KBM-7 (cell line): ENCODE measurements at places on chromosomes 1 and 21.

GRCh38 chr1:156124557-156125483 lies 10.3 kb downstream of the LMNA start:
- peak; percentile 82 for DNase-seq

GRCh38 chr1:205576805-205577761 lies 54.7 kb downstream of the ELK4 start:
- DNase-seq = no peak

GRCh38 chr1:206969090-206969489 lies 1.2 kb downstream of the FCAMR start:
- no peak for DNase-seq

DNA sequence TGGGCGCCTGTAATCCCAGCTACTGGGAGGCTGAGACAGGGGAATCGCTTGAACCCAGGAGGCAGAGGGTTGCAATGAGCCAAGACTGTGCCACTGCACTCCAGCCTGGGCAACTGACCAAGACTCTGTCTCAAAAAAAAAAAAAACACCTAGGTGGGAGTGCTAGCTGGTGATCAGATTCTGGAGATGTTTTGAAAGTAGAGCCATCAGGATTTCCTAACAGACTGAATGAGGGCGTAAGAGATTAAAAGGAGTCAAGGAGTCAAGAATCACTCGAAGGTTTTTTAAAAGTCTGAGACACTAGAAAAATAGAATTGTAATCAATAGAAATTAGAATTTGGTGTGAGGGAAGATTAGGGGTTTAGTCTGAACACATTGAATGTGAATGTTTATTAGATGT lies 73.8 kb downstream of the HSF2BP start:
- no peak for DNase-seq

GRCh38 chr21:42929969-42930368 lies 4.5 kb upstream of the ERVH48-1 start:
- DNase-seq = no peak

DNA sequence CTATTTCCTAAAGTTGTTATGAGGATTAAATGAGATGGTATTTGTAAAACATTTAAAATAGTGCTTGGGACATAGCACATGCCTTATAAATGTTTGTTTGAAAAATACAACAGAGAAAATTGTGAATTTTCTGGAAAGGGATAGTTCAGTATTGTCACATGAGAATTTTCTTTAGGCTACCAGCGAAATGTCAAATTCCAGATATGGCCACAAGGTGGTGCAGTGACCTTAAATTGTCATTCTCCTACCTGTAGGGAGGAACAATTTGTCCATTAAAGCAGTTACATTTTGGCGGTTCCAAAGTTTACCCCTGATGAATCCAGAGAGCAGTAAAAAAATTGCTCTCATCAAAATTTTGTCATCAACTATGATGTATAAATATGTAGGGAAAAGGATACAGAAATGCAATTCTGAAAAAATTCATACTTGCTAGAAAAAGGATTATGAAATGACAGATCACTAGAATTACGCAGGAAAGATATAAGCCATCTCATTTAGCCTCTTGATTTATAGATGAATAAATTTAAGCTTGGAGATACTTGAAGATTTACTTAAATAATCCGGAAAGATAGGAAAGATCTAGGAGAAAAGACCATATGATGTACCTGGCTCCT lies 50.2 kb upstream of the TSHB start:
- DNase-seq = peak; percentile 68

GRCh38 chr1:193661385-193661784 lies 475.0 kb upstream of the B3GALT2 start:
- no peak for DNase-seq

- no peak for DNase-seq
These were observed 115.0 kb upstream of the SMYD2 start for GRCh38 chr1:214165850-214166374.

DNA sequence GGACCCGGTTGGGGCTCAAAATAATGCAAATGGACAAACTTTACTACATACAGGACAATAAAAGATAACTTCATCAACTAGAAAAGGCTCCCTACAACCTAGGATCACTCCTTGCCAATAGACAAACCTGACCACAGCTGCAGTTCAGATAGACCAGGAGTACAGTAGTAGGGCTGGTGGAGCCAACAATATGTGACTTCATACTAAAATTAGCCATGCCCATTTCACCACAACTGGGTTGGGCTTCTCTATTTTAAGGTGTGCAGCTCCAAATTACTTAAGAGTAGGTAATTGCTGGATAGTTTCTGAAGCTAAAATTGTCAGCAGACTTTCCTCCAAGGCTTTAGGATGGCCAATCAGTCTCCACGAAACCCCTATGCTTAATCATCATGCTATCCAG lies 3.9 kb downstream of the DENND1B start:
- DNase-seq = no peak

- no peak for DNase-seq
These were observed 76.9 kb upstream of the KAZN start for GRCh38 chr1:14521622-14522021.

DNA sequence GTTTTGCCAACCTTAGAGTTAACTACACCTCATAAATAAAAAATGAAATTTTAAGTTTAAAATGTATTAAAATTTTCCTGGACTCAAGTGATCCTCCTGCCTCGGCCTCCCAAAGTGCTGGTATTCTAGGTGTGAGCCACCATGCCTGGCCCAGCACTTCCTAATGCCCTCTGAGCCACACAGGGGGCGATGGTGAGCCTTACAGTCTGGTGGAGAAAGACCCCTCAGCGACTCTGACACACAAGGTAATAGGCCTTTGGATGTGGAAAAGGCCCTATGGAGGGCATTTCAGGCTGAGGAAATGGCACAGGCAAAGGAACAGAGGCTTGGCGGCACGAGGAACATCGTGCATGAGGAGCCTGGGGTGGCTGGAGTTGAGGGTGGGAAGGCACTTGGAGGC lies 6.7 kb downstream of the CITED4 start:
- peak; percentile 30 for DNase-seq

DNA sequence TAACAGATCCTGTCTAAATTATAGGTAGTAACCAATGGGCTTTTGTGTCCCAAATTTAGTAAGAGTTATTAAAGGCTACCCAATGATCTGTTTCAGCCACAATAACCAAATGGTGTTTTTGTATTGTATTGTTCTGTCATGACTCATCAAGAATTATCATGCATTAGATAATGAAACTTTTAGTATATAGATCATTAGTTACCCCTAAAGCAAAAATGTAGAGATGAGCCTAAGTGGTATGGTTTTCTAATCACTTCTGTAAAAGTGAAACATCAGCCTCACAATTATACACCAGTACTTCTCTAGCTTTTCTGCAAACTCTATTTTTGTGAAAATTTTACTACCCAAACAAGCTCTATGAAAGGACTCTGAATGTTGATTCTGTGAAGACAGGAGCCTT lies 71.4 kb downstream of the LRRC7 start:
- no peak for DNase-seq

DNA sequence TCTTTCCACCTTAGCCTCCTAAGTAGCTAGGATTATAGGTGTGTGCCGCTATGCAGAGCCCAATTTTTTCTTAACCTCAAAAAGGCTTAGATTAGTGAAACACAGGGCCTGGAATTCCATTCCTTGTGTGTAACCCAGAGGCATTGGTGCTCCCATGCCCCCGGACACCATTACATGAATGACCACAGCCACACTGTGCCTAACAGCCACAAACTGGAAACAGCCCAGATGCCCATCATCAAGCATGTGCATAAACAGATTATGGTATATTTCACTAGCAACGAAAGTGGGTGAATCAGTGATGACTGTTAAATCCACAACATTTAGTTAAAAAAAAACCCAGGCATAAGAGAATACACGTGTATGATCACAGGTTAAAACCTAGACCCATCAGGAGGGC lies 24.4 kb downstream of the ADAM30 start:
- DNase-seq = no peak

- no peak for DNase-seq
These were observed 37.5 kb upstream of the C1orf105 start for GRCh38 chr1:172382990-172383389.

DNA sequence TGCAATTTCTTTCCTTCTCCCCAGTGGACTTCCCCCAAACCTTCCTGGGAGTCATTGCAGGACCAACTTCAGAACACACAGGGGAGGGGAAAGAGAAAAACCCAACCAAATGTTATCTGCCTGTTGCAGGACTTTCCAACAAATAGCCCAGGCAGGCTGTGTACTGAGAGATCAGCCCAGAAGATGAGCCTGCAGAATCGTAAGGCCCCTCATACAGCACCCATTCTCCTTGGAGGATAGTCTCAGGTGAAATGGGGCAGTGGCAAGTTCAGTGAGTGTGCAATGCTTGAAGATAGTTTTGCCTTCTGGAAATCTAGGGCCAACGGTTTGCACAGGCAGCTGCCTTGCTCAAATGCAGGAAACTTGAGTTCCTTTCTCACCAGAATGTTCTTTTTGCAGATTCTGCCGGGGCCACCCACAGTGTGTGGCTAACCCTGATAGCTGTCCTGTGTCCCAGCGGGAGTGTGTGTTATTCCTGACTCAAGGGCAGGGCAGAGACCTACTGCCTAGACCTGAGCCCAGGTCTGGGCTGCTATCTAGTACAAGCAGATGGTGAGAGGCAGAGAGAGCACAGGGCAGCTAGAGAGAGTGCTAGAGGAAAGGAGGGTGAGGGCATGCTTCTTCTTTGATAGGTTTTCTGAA lies 48.8 kb downstream of the GADD45A start:
- DNase-seq = no peak

DNA sequence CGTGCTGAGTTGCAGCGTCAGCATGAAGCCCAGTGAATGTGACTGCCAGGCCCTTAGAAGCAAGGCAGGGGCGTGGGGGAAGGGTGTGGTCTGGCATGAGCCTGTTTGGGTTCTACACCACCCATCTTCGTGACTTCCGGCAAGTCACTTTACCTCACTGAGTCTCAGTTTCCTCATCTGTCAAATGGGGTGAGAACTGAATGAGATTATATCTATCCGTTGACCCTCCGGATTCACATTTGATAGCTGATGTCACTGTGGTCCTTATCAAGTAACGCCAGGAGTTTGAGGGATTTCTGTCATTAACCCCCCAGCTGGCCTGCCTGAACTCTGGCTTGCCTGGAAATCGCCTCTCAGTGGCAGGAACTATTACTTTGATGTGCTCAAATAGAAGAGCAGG lies 15.6 kb downstream of the MRPL37 start:
- no peak for DNase-seq

GRCh38 chr1:117097443-117097842 lies 24.1 kb downstream of the TRIM45 start:
- DNase-seq = no peak
